Amniotic epithelial cell (primary cell): ENCODE measurements at places on chromosomes 6 and 20.

GRCh38 chr6:28353981-28354676, 4.4 kb downstream of the ZKSCAN3 start:
- DNase-seq, result peak; percentile 30

DNA sequence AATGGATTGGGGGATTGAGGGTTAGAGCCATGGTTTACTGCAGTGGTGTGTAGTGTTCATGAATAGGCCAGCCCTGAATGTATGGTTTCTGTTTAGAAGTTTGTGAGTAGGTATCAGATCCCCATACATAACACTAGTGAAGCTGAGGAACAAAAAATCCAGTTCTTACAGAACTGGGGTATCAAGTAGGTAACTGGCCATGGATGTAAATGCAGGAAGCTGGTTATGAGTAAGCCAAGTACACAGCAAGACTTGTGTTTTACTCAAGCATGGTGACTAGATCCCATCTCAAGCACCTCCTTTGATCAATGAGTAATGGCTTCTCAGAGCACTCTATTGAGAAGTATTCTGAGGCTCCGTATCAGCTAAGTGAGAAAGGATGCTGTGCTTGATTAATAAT, 613.7 kb upstream of the FLRT3 start:
- peak; percentile 19 for DNase-seq

GRCh38 chr6:73058736-73059135, 166.6 kb downstream of the KHDC1L start:
- peak; percentile 51 for DNase-seq

GRCh38 chr20:40706977-40707582, 18.0 kb upstream of the MAFB start:
- DNase-seq, result no peak

DNA sequence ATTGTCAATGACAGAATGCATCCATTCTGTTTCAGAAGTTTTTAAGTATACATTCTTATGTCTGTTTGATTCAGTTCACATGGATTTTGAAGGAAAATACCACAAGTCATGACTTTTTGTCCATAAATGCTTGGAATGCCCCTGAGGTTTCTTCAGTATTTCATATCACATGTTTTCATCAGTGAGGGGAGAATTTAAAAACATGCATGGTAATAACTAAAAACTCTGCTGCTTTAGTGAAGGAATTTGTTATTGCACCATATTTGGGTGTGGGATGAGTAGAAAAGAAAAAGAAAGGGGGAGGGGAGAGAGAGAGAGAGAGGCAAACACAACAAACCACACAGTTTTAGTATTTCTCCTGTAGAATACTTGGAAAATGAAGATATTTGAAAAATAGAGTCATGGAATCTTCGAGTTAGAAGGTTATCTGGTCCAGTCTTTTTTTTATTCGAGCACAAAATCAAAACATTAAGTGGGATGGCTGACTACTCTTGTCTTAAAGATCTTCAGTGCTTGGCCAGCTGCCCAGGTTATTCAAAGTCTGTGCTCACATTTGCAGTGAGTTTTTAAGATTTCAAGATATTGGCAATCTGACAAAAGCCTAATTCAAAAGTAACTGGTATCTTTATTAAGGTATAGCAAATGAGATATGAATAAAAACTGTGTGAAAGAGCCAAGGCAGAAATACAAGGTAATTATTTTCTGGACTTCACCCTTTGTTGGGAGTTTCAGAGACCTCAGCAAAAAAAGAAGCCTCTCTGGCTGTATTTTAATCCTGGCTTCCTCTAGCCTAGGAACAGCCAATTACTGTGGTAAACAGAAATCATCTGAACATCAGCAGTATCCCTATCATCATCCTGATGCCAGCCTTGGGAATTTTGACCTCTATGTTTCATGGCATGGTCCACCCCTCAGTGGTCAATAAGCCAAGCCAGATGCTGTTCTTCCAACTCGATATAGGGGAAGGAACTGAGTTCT, 687.9 kb upstream of the CITED2 start:
- peak; percentile 99 for DNase-seq

GRCh38 chr6:51814418-51814817, 273.0 kb downstream of the PKHD1 start:
- no peak for DNase-seq

GRCh38 chr6:54194067-54194466, 82.8 kb downstream of the MLIP start:
- DNase-seq, result peak; percentile 69

DNA sequence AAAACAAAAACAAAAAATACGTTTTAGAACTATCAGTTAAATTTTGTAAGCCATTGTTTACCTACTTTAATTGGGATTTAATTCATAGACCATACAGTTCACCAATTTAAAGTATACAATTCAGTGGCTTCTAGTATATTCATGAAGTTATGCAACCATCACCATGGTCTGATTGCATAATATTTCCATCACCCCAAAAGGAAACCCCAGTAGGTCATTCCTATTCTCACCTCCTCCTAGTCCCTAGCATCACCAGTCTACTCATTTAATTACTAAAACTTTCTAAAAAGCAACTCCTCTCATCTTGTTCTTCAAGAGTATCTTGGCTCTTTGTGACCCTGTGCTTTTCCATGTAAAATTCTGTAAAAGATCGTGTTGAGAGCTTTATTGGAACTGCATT, 60.2 kb downstream of the ASXL1 start:
- no peak for DNase-seq

DNA sequence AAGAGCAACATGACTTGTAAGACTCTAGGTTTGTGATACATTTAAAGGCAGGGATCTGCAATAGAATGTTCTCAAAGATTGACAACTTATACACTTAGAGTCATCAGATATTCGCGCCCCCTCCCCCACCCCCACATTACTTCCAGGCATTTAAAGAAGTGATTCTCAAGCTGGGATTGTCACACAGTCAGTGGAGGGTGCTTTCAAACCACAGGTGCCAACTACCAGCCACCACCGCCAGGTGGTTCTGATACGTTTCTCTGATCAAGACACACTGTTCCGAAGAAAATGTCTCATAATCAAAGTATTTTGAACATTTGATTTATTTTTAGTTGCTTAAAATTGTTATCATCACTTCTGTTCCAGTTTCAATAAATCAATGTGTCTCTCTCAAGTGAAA, 357.5 kb downstream of the ESR1 start:
- DNase-seq, result no peak
